Caco-2 (cell line): ENCODE measurements at places on chromosomes 4 and X. TPM values are rescaled to one million over a fixed set of nuclear protein-coding genes. Genes with fewer than 3 reads are reported as not detected.
A peak's percentile ranks its signal among the peaks of the same experiment; 100 is the strongest.

- no peak for DNase-seq
Observed at GRCh38 chr4:7904952-7905915, 34.4 kb downstream of the AFAP1 start.

Gene USP26
- not detected in 2 replicates for total RNA-seq

- DNase-seq: no peak
Observed at GRCh38 chrX:13167481-13168231, 123.2 kb upstream of the FAM9C start.

GRCh38 chr4:165386328-165386727 is 7.5 kb downstream of the CPE start:
- DNase-seq: no peak

Gene GAB3
- not detected in 2 replicates for total RNA-seq

Gene CYTL1
- total RNA-seq: not detected in 2 replicates

GRCh38 chrX:109600237-109600651 is 24.7 kb downstream of the KCNE5 start:
- no peak for DNase-seq

- DNase-seq: no peak
Observed at GRCh38 chr4:61277785-61278760, 77.9 kb downstream of the ADGRL3 start.

Gene RHOXF1
- not detected in 2 replicates for total RNA-seq

- no peak for DNase-seq
Observed at GRCh38 chr4:112747036-112747435, 110.1 kb downstream of the LARP7 start.

DNA sequence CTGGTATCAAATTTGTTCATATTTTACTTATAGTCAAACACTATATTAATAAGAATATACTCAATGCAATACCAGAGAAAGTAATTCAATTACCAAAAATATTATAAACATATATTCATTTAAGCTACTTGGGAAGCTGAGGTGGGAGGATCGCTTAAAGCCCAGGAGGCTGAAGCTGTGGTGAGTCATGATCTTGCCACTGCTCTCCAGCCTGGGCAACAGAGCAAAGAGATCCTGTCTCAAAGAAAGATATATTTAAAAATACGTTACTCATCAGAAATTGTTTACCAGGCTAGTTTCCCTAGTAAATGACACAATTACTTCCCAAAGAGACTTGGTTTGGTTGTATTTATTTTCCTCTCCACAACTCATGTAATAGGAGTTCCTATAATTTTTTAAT is 433.6 kb downstream of the GASK1B start:
- DNase-seq: no peak

- DNase-seq: no peak
Observed at GRCh38 chrX:154135458-154136229, 8.4 kb upstream of the OPN1LW start.

GRCh38 chrX:36198575-36198974 is 279.0 kb downstream of the CFAP47 start:
- DNase-seq: no peak

- DNase-seq: no peak
Observed at GRCh38 chr4:167688660-167689142, 403.6 kb upstream of the ANXA10 start.

- no peak for DNase-seq
Observed at GRCh38 chr4:19379191-19379708, 872.5 kb upstream of the SLIT2 start.

Gene CFAP299
- not detected in 2 replicates for total RNA-seq

GRCh38 chr4:51855751-51856150 is 12.8 kb downstream of the DCUN1D4 start:
- DNase-seq: no peak

- DNase-seq: no peak
Observed at GRCh38 chr4:1661695-1662094, 22.4 kb downstream of the FAM53A start.

GRCh38 chrX:30612250-30612655 is 34.7 kb upstream of the TASL start:
- DNase-seq: no peak

Gene TRIM60
- total RNA-seq: not detected in 2 replicates

GRCh38 chr4:53361451-53361850 is 4.4 kb downstream of the SCFD2 start:
- DNase-seq: no peak

DNA sequence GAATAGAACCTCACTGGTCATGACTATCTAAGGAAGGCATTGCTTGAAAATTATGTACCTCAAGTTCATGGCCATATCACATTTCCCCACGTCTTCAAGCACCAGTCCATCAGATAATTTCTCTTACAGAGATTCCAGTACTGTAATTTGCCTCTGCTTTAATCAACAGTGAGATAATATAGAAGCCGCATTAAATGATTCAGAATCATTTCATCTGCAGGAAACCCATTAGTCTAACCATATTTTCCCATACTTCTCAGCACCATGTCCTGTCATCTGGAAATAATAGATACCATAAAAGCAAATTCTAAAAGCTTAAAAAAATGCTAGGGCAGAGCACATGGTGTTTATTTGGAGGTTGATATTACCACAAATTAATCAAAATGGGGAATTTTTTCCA is 310.3 kb upstream of the SLIT2 start:
- no peak for DNase-seq

Gene HNRNPDL
- total RNA-seq: 316 and 341 TPM in 2 replicates

Gene PLP1
- total RNA-seq: 3.4 and 3.6 TPM in 2 replicates

DNA sequence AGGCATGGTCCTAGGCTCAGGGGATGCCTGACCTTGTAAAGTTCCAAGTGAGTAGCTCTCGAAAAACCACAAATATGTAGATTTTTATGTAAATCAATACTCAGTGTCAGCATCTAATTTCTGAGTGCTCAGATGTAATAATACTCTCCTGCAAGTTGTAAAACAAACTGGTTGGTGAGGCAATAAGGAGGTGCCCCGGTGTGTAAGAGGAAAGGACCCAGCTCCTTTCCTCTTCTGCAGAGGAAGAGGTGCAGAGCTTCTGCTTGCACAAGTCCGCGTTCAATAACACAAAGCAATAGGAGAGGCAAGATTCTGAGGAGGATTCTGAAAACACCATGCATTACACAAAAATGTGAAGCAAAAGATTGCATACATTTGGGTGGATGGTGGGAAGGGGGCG is 43.6 kb upstream of the ENPP6 start:
- no peak for DNase-seq

- DNase-seq: no peak
Observed at GRCh38 chr4:136025540-136025939, 1506.8 kb downstream of the PCDH18 start.

GRCh38 chrX:154727871-154728270 is 23.0 kb downstream of the GAB3 start:
- DNase-seq: no peak

Gene RHOXF2B
- not detected in 2 replicates for total RNA-seq

Gene DUSP21
- not detected in 2 replicates for total RNA-seq

GRCh38 chr4:156999175-156999517 is 27.5 kb upstream of the PDGFC start:
- no peak for DNase-seq

GRCh38 chrX:40165861-40166260 is 68.1 kb upstream of the BCOR start:
- no peak for DNase-seq

- no peak for DNase-seq
Observed at GRCh38 chr4:177671845-177672244, 229.6 kb upstream of the AGA start.

Gene XIAP
- total RNA-seq: 21.3 and 25.9 TPM in 2 replicates

GRCh38 chr4:31069151-31069550 is 349.0 kb downstream of the PCDH7 start:
- no peak for DNase-seq

DNA sequence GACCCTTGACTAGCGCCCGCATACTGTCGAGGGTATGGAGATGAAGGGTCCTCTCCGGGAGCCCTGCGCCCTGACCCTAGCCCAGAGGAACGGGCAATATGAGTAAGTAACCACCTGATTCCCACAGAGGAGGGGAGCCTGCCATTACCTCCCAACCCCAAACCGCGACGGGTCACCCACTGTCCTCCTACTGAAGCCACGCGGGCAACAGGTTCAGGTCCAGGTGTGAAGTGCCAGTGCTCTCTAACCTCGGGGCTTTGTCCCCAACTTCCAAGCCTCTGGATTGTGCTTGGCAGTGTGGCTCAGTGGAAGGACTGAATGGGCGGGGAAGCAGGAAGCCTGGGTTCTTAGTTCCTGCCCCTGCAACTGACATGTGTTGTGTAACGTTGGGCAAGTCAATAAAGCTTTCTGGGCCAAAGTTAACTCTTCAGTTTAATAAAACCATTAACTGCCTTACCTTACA is 694 bp downstream of the OCRL start:
- peak; percentile 23 for DNase-seq

- DNase-seq: no peak
Observed at GRCh38 chrX:861340-861890, 230.8 kb downstream of the SHOX start.

- no peak for DNase-seq
Observed at GRCh38 chr4:27791640-27792039, 931.0 kb downstream of the STIM2 start.

Gene DACH2
- not detected in 2 replicates for total RNA-seq

DNA sequence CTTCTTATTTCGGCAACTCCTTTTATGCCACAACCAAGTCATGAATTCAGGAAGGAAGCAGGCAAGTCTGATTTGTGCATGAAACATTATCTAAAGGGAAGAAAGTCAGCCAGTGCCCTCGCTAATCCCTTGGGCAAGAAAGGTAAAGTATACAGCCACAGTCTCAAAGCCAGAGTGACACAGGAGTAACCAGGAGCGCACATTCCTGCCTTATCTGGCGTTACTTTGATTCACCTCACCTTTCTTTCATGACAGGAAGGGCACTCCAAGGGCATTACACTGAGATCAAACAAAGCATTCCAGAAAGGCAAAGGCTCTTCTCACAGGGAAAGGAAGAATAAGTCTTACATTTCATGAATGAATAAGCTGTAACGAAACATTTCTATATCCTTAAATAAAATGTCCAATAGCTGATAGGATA is 38.8 kb downstream of the FAT1 start:
- DNase-seq: peak; percentile 88

GRCh38 chr4:74714611-74715130 is 79.7 kb downstream of the BTC start:
- DNase-seq: no peak

DNA sequence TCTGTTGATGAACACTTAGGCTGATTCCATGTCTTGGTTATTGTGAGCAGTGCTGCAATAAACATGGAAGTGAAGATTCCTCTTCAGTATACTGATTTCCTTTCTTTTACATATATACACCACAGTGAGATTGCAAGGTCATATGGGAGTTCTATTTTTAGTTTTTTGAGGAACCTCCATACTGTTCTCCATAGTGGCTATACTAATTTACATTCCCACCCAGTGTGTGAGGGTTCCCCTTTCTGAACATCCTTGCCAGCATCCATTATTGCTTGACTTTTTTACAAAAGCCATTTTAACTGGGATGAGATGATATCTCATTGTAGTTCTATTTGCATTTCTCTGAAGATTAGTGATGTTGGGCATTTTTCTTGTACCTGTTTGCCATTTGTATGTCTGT is 80.5 kb upstream of the GALNT7 start:
- DNase-seq: no peak

DNA sequence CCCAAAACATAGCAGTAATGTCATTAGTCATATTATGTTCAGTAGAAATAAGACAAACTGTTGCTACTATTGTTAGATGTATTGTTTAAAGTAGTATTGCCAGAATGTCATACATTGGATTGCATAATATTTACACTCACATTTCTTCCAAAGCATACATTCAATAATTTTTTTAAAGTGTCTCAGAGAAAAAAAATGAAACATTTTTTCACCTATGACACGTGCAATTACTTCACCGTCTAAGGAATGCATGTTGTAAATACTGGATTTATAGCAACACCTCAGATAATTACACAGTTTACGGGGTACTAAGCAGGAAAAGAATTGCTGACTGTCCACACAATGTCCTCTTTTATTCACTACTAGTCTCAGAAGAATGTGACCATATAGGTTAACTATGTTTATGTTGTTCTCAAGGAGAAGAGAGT is 162.1 kb downstream of the PCDH18 start:
- DNase-seq: no peak

DNA sequence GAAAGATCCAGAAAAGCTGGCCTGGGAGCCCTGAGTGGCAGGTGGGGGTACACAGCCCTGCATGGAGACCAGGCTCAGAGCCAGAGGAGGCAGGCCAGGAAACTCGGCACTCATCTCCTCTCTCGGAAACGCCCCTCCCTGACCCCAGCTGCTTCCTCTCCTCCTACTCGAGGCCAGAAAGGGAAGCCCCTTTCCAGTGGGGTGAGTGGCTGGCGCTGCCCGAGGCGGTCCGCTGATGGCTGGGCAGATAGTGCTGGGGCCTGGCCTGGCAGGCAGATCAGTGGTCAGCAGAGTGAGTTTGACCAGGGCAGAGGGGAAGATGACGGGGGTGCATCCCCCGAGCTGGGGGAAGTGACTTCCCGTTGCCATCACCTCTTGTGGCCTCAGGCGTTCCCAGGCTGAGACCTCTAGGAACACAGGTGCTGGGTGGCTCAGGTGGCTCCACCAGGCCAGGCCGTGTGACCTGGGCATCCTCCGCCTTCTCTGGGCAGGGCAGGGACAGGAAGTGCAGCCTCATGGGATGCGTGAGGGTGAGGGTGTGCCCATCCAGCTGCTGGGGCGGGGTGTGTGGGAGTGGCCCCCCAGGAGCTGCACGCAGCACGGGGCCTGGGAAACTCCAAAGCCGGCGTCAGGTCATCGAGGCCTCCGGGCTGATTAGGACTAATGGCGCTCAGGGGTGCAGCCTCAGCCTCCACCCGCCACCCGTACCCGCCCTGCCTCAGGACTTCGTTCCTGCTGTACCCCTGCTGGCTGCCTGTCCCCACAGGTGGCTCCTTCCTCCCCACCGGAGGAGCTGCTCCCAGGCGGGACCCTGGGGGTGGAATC is 5.7 kb downstream of the SH3BP2 start:
- peak; percentile 30 for DNase-seq

DNA sequence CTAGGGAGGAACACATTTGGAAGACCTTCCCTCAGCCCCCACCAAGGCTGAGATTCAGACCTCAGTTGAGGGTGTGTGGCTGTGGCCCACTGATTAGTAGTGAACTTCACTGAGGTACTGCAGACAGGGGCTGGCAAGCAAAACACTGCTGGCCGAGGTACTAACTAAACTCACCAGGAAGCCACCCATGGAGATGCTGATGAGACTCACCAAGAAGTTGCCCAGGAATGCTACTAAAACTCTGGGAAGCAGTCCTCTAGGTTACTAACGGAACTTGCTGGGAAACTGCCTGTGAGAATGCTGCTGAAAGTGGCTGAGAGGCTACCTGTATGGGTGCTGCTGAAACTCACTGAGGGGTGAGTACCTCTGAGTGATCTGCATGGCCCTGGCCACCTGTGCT is 372.4 kb upstream of the RPS6KA3 start:
- no peak for DNase-seq

Gene KDR
- not detected in 2 replicates for total RNA-seq

GRCh38 chr4:86043755-86044592 is 315.9 kb downstream of the MAPK10 start:
- DNase-seq: no peak

DNA sequence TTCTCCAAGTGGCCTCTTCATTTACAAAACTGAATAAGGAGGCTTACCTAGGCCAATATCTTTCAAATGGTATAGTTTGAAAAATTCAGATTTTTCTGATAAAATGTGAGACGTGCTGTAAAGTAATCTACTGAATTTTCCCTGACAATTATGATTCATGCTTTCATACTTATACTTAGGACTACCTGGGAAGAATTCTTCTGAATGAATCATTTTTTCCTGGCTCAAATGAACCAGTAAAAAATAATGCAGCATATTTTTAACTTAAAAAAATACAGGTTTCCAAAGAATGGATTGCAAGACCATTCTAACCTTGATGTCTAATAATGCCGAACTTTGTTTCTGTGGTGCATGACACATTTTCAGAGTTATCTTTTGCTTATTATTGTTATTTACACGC is 375.4 kb downstream of the ZNF674 start:
- DNase-seq: no peak
